ENCODE measurements at places on chromosomes 7 and 10.
A peak's percentile ranks its signal among the peaks of the same experiment; 100 is the strongest.

- DNase-seq: peak; percentile 56
These were observed 45.7 kb upstream of the HSPA12A start for GRCh38 chr10:116787893-116788665.

DNA sequence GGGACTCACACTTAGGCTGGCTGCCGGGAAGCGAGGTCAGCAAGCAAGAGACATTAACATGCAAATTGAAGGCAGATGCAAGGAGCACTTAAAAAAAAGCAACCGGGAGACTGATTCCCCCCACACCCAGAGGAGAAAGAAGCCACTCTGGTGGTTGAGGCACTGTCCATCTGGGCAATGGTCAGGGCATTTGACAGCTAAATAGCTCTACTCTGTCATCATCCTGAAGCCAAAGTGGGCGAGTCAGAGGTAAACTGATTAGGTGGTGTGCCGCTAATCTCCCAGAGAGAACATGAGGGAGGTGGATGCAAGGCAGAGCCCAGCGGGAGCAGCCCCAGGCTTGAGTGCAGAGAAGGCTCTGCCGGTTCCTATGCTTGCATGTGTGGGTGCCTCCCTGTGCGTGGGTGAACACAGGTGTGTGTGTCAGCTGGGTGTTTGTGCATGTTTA is 100.6 kb downstream of the PLXNA4 start:
- no peak for DNase-seq

- no peak for DNase-seq
These were observed 24.7 kb downstream of the EN2 start for GRCh38 chr7:155482511-155483183.

DNA sequence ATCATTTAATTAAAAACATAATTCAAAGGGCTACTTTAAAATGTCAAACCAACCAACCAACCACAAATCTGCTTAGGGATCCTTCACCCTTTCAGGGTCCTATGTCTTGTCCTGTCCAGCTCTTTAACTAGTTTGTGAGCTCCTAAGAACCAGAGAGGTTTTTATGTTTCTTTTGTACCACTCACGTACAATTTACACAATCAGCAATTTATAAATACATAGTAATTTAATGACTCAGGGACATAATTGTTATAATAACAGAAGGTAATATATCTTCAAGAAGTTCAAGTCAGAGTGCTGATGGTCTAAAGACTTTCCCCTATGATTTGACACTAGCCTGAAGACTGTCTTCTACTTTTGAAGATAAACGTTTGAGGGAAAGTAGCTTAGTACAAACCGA is 16.0 kb downstream of the DHX32 start:
- no peak for DNase-seq

GRCh38 chr10:71842422-71842821 is 8.6 kb downstream of the PSAP start:
- DNase-seq: no peak

DNA sequence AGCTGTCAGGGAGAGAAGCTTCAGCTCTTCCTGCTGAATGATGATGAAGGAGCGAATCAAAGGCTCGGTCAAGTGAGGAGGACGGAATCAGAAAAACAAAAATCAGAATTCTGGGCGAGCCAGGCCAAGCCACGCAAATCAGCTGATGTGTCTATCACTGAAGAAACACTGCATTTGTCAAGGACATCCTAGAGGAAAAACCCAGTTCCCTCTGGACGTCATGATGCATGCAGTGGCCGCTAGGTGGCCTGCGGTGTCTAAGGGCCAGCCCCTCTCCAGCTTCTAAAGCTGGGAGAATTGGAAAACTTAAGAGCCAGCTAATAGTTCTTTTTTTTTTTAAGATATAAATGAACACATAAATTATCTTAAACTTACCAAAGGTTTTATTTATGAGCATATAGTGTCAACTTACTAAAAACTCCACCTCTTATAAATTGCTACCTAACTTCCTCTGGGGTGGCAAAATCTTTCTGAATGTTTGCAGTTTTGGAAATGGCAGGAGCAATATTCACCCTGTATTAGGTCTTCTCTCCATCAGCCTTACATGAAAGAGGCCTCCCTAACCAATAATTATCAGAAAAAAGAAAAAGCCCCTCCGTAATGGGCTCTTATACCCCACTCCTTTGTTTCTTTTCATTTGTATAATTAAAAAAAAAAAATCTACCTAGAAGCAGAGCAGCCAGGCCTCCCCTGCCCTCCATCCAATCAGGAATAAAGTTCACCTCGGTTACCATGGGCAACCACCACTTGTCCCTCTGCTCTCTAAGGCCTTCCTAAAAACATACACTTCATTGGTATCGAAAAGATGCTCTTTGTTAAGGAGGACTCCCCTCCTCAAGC is 186.8 kb downstream of the USP6NL start:
- DNase-seq: no peak

DNA sequence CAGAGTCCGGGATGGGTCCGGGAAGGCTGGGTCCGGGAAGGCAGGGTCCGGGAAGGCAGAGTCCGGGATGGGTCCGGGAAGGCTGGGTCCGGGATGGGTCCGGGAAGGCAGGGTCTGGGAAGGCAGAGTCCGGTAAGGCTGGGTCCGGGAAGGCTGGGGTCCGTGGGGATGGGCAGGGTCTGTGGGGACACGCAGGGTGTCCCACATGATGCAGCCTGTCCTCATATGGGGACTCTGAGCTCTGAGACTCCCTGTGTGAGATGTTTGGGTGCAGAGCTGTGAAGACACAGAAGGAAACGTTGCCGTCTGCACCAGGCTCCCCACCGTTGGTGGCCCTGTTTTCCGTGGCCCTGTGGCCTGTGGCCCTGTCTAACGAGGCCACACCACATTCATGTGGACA is 45.7 kb upstream of the ADGRA1 start:
- DNase-seq: no peak

DNA sequence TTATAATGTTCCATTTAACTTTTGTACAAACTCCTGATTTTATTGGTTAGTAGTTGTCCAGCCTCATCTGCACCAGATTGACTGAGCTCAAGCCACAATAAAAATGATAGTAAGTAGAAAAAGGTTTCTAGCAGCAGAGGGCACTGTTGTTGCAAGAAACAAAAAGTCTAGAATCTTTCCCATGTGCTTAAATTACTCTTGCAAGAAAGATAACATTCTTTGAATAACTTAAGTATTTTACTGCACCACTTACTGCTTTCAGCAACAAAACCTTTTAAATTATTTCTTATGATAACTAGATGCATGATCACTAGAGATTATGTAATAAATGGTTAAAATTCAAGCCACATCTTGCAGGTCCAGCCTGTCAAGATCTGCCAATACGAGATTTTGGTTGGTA is 27.0 kb downstream of the LMOD2 start:
- DNase-seq: peak; percentile 16

DNA sequence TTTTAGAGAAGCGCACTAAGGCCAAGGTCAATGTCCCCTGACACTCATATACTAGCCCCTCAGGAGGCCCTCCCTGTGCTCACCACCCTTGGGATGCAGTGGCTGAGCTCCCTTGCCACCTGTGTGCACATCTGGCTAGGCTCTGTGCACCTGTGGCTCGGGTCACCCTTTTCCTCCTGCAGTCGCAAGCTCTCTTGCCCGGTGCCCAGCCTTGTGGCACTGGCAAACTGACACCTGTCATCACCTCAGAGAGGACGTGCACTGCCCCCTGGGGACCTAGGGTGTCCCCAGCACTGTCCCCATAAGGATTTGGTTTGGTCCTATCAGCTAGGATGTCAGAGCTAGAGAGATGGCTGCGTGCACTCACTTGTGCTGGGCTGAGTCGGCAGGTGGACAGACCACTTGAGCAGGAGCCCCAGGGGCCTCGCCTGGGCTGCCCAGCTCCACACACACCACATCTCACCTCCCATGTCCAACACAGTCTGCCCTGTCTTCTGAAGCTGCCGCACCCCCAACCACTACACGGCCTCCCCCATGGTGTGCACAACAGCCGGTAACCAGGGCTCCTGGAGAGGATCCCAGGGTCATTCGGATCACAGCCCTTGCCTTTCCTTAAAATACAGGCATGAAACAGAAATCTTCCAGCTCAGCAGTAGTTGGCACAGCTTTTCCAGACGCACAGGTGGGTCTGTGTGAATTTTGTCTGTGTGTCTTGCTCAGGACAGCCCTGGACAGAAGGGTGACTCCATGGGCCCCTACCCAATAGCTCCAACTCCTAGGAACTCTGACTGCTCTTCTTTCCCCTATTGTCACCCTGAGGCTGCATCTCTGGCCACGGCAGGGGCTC is 111.0 kb downstream of the GRID1 start:
- no peak for DNase-seq

GRCh38 chr7:30971440-30971839 is 7.7 kb downstream of the GHRHR start:
- no peak for DNase-seq

DNA sequence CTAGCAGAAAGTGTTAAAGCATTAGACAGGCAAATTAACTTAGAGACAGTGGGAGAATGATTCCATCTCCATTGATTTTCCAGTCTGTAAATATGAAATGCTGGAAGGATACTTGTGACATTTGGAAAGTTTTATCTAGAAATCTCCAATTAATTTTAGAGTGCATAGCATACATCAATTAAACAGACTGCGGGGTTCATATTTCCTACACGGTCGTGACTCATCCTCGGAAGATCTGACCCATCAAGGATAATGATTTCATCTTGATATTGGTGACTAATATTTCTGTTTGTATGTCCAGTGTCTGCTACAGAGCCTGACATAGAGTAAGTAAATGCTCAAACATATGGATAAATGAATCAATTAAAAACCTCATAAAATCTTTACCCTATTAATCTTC is 474.9 kb downstream of the KCNMA1 start:
- DNase-seq: no peak

DNA sequence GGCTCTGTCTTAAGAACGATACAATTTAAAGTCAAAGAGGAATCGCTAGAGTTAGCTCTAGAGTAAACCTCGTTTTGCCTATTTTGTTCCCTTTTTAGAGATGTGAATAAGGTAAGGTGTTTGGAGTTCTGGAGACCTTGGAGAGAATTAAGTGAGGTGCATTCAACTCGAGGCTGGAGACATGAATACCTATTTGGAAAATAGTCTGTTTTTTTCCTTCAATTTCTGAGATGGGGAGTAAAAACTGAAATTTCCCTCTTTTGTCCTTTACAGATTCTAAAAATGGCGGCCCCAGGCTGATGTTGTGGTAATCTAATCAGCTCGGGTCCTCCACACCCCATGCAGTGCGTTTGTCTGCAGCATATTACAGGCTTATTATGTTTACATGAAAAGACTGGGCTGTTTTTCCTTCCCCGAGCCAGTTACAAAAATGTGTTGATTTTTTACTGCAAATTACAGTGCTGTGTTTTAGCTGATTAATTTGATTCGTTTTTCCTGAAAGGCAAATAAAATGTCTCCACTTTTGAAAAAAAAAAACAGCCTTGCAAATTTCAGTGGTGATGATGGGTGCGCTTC is 1.5 kb downstream of the KMT2E start:
- no peak for DNase-seq

GRCh38 chr7:106278695-106279094 is 6.1 kb downstream of the NAMPT start:
- no peak for DNase-seq

DNA sequence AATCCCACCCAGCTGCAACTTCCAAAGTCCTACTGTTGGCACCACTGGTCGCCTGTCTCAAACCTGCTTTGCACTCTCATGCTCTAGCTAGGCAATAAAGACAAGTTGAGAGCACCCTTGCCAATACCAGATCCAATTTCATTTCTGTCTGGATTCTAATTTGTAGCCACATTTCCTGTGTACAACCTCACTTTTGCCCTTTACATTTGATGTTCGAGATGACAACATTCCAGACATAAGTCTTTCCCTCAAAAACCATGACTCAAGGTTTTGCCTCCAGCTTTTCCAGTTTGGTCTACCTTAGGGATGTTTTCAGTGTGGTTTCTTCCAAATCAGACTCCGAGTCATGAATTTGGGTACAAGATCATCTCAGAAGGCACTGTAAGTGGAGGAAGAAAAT is 309.0 kb downstream of the GPAM start:
- no peak for DNase-seq
